ENCODE measurements at places on chromosomes 5 and 9.

GRCh38 chr5:56588636-56589480 lies 226.5 kb upstream of the MAP3K1 start:
- H3K36me3 ChIP-seq, result no peaks in the 10 kb centered on the region
- H3K27me3 ChIP-seq, result peaks cover 6% of the 10 kb centered on the region
- peak overlapping the region; percentile 70 for H3K27ac ChIP-seq
- H3K4me3 ChIP-seq, result no peak overlapping the region
- H3K4me1 ChIP-seq, result peaks cover 30% of the 10 kb centered on the region

- no peak overlapping the region for H3K4me3 ChIP-seq
- H3K27ac ChIP-seq, result no peak overlapping the region
- H3K36me3 ChIP-seq, result peaks cover 21% of the 10 kb centered on the region
- H3K27me3 ChIP-seq, result peaks cover 42% of the 10 kb centered on the region
- peaks cover 24% of the 10 kb centered on the region for H3K4me1 ChIP-seq
Observed at GRCh38 chr5:181203777-181204112, 1.3 kb downstream of the TRIM7 start.

DNA sequence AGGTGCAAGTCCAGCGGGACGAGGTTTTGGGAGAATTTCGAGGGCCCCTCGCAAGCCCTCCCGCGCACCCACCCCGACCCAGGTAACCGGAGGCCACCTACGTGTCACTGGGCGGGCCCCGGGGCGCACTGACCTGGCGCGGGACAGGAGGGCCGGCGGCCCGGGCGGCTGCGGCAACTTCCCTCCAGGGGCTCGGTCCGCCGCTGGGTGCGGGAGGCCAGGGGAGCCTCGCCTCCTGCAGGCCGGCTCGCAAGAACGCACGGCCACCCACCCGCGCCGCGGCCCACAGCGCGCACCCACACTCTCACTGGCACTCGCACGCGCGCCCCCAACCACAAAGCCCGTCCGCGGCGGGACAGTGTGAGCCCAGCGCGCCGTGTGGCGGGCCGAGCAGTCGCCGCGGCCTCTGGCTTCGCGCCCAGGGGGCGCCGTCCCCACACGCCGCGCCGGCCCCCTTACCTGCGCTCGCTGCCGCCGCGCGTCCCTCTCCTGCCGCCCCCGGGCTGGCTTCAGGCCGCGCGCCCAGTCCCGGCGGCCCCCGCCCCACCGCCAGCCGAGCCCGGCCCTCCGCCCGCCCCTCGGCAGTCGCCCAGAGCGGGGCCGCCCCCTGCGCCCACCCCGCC lies 451 bp downstream of the LPAR1 start:
- no peak overlapping the region for H3K27ac ChIP-seq
- peaks cover 7% of the 10 kb centered on the region for H3K36me3 ChIP-seq
- H3K27me3 ChIP-seq, result peaks cover 5% of the 10 kb centered on the region

DNA sequence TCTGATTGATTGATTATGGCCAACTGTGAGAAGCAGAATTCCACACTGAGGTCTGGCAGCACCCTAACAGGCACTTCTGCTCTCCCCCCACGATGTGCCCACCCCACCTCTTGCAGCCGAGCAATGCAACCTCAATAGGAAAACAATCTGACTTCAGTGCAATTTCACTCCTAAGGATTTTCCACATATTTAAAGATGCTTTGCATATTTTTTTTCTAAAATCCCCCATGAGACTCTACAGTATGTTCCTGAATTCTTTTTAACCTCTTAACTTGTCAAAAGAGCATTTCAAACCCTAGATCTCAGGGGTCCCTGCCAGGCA lies 243.1 kb downstream of the AUH start:
- peaks cover 17% of the 10 kb centered on the region for H3K4me1 ChIP-seq
- no peak overlapping the region for H3K4me3 ChIP-seq
- H3K27me3 ChIP-seq, result no peaks in the 10 kb centered on the region
- no peak overlapping the region for H3K27ac ChIP-seq
- no peaks in the 10 kb centered on the region for H3K36me3 ChIP-seq

DNA sequence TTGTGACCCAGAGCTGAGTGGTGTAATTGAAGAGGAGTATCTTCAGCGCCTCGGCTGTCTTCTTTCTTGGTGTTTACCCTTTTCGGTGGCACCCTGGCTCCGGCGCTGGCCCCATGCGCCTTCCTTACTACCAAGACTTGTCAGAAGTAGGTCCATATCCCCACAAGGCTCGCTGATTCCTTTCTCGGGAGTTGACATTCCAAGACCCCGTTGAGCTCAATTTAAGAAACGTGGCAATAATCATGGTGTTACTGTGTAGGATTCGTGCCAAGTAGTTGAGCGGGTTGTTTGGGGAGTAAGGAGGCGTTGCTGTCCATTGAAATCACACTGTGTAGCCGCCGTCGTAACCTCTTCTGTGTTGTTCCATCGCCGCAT lies 795 bp downstream of the NDUFAF2 start:
- peaks cover 3% of the 10 kb centered on the region for H3K27me3 ChIP-seq
- no peak overlapping the region for H3K4me3 ChIP-seq
- no peaks in the 10 kb centered on the region for H3K36me3 ChIP-seq
- H3K4me1 ChIP-seq, result no peaks in the 10 kb centered on the region
- DNase-seq, result no peak
- no peak overlapping the region for H3K27ac ChIP-seq

GRCh38 chr5:14440582-14441431 lies 140.8 kb upstream of the OTULINL start:
- H3K4me1 ChIP-seq, result peaks cover 68% of the 10 kb centered on the region
- peaks cover 44% of the 10 kb centered on the region for H3K36me3 ChIP-seq
- H3K4me3 ChIP-seq, result peak overlapping the region; percentile 58
- peaks cover 5% of the 10 kb centered on the region for H3K27me3 ChIP-seq
- no peak for DNase-seq

- no peaks in the 10 kb centered on the region for H3K36me3 ChIP-seq
- H3K4me1 ChIP-seq, result no peaks in the 10 kb centered on the region
- H3K4me3 ChIP-seq, result no peak overlapping the region
Observed at GRCh38 chr9:135239100-135239768, 151.8 kb downstream of the OLFM1 start.

GRCh38 chr9:112726428-112726827 lies 8.5 kb upstream of the INIP start:
- H3K4me3 ChIP-seq, result no peak overlapping the region
- H3K27ac ChIP-seq, result no peak overlapping the region
- peaks cover 2% of the 10 kb centered on the region for H3K27me3 ChIP-seq

DNA sequence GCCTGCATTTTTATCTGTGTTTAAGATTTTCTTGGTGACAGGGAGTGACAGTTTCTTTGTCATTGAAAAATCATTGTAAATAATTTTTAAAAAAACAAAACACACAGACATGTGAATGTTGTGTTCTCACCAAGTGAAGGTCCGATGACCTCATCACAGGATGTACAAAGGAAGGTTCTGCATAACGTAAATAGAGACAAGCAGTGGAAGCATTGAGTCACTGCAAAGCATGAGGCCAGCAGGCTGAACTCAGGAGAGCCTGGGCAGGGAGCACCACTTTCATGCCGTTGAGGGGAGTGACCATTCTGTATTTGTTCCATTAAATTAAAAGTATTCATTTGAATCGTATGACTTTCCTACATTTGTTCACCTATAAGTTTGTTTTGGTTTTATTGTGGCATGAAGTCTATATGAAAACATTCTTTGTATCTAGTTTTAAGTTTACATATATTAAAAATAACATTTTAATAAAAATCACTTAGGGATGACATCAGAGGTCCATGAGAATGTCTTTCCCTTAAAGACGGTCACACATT lies 70.4 kb upstream of the TLE1 start:
- H3K27me3 ChIP-seq, result no peaks in the 10 kb centered on the region
- H3K4me3 ChIP-seq, result no peak overlapping the region
- no peak for DNase-seq
- H3K36me3 ChIP-seq, result no peaks in the 10 kb centered on the region
- no peaks in the 10 kb centered on the region for H3K4me1 ChIP-seq

DNA sequence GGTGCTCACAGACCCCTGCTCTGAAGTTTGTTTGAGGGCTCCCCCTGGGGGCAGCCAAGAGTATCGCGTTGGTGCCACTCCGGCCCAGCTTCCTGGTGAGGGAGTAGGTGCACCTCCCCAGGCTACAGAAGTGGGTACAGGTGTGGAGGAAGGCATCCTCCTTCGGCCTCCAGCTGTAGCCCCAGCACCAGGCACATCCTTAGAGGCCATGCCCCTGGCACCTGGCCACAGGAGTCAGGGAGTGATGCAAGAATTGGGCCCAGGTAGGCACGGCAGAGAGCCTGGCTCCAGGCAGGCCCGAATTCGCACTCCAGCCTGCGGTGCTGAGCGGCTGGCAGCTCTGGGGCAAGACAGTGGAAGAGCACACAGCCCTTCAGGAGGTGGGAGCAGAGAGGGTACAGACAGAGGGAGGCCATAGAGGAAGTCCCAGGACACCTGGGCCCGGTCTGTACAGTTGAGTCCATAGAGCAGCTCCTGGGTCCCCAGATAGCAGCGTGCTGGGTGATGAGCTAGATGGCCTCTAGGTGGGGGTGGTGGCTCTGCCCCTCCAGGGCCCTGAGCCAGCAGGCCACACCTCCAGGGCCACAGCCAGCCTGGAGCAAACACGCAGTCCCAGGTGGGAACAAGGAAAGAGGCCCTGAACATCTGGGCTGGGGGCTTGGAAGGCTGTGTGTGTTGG lies 2.4 kb downstream of the SAPCD2 start:
- H3K36me3 ChIP-seq, result no peaks in the 10 kb centered on the region
- no peak overlapping the region for H3K4me3 ChIP-seq
- H3K4me1 ChIP-seq, result peaks cover 4% of the 10 kb centered on the region
- peaks cover 11% of the 10 kb centered on the region for H3K27me3 ChIP-seq
- H3K27ac ChIP-seq, result no peak overlapping the region
- peak; percentile 87 for DNase-seq

DNA sequence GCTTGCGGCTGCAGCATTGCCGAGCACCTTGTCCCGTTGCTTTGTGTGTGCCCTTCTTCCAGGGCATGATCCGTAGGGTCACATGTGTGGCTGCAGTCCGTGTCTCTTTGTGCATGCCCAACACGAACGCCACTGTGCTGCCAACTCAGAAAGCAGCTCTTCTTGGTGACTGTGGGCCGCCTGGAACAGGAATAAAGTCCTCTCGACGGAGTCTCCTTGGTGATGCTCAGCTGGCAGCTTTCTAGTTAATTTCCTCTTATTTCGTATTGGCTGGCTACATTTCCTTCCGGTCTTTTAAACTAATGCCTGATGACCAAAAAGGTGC lies 5.8 kb downstream of the EXOC3 start:
- peaks cover 58% of the 10 kb centered on the region for H3K36me3 ChIP-seq
- H3K4me3 ChIP-seq, result peak overlapping the region; percentile 52
- H3K27me3 ChIP-seq, result peaks cover 8% of the 10 kb centered on the region
- DNase-seq, result no peak

DNA sequence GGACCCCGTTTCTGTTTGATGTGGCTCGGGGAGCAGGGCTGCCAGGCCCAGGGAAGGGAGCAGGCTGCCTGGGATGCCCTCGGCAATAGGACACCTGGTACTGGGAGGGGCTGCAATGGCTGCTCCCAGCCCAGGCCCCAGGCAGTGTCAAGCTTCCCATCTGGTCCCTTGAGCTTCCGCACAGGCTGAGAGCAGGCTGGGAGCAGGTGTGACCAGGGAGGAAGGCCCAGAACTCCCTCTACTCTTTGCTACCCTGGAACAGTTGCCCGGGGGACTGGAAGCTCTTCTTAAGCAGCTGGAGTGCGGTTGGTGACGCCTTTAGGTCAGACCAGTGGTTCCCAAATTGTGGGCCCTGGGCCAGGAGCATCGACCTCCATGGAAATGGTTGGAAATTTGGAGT lies 186.9 kb downstream of the GADD45G start:
- no peak overlapping the region for H3K4me3 ChIP-seq
- H3K27me3 ChIP-seq, result no peaks in the 10 kb centered on the region
- no peaks in the 10 kb centered on the region for H3K4me1 ChIP-seq
- DNase-seq, result no peak
- no peak overlapping the region for H3K27ac ChIP-seq
- no peaks in the 10 kb centered on the region for H3K36me3 ChIP-seq

GRCh38 chr5:33969572-33970452 lies 14.7 kb downstream of the SLC45A2 start:
- DNase-seq, result peak; percentile 13
- H3K36me3 ChIP-seq, result no peaks in the 10 kb centered on the region
- H3K4me3 ChIP-seq, result no peak overlapping the region
- H3K27me3 ChIP-seq, result peaks cover 3% of the 10 kb centered on the region

GRCh38 chr9:15225564-15226126 lies 81.4 kb downstream of the TTC39B start:
- no peak for DNase-seq
- H3K4me3 ChIP-seq, result no peak overlapping the region
- H3K36me3 ChIP-seq, result no peaks in the 10 kb centered on the region
- H3K27ac ChIP-seq, result no peak overlapping the region
- no peaks in the 10 kb centered on the region for H3K4me1 ChIP-seq

DNA sequence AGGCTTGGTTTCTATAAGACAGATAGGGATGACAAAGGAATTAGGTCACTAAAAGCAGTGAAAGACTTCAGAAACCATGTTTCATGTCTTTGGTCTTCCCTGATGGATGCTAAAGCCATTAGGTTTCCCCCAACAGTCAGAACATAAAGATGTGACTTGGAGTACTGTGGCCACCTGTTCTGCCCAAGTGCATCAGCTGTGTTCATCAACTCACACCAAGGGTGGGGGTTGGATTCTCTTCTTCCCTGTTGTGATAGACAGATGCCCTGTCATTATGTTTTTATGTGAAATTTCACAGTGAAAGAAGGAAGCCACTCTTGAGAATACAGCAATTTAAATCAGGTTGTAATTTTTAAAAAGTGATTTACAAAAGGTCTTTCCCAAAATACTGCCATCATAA lies 196.8 kb downstream of the SH3GL2 start:
- H3K27ac ChIP-seq, result no peak overlapping the region
- no peak overlapping the region for H3K4me3 ChIP-seq
- DNase-seq, result no peak
- H3K4me1 ChIP-seq, result no peaks in the 10 kb centered on the region
- H3K36me3 ChIP-seq, result no peaks in the 10 kb centered on the region

- no peak overlapping the region for H3K27ac ChIP-seq
- H3K4me3 ChIP-seq, result no peak overlapping the region
- no peaks in the 10 kb centered on the region for H3K36me3 ChIP-seq
- no peak for DNase-seq
- no peaks in the 10 kb centered on the region for H3K27me3 ChIP-seq
Observed at GRCh38 chr9:83511051-83511450, 27.1 kb downstream of the FRMD3 start.

- H3K4me1 ChIP-seq, result peaks cover 7% of the 10 kb centered on the region
- peaks cover 10% of the 10 kb centered on the region for H3K27me3 ChIP-seq
- no peak overlapping the region for H3K27ac ChIP-seq
- no peaks in the 10 kb centered on the region for H3K36me3 ChIP-seq
- no peak overlapping the region for H3K4me3 ChIP-seq
- DNase-seq, result no peak
Observed at GRCh38 chr5:948472-949274, 56.0 kb downstream of the TRIP13 start.
